ENCODE measurements at places on chromosomes 7 and 10. TPM values are rescaled to one million over a fixed set of nuclear protein-coding genes. Genes with fewer than 3 reads are reported as not detected.

- peaks cover 8% of the 10 kb centered on the region for H3K27me3 ChIP-seq
- no peaks in the 10 kb centered on the region for H3K36me3 ChIP-seq
Measured at GRCh38 chr10:71769279-71769823, 4.0 kb downstream of the VSIR start.

DNA sequence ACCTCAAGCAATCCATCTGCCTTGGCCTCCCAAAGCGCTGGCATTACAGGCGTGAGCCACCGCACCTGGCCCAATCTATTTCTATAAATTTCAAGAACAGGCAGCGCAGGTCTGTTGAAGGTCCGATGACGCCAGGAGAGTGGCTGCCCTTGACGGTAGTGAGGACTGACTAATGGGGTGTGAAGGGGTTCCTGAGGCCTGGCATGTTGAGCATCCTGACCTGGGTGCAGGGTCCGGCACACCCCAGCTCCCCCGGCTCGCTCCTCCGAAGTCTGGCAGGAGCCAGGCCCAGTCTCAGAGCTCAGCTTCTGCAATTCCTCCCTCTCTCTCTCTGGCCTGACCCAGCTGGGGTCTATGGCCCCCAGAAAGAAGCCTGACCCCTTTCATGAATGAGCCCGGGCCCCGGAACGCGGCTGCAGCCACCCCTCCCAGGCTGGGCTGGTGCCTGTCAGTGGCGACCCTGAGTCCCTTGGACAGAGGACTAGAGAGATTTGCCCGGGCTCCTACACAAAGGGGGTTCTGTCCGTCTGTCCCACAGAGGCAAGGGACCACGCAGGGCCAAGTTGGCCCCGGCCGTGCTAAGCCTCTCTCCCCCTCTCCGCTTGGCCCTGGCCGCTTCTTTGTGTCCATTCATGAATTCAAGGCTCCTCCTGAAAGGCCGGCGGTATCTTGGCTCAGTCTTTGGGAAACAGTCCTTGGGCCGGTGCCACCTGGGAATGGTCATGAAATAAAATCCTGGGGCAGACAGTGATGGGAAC, 18.8 kb downstream of the MMD2 start:
- H3K27me3 ChIP-seq = peaks cover 8% of the 10 kb centered on the region
- H3K36me3 ChIP-seq = no peaks in the 10 kb centered on the region
- DNase-seq = no peak
- H3K4me1 ChIP-seq = no peaks in the 10 kb centered on the region
- no peak overlapping the region for H3K27ac ChIP-seq

- no peak overlapping the region for H3K27ac ChIP-seq
- H3K4me1 ChIP-seq = no peaks in the 10 kb centered on the region
- no peaks in the 10 kb centered on the region for H3K27me3 ChIP-seq
- no peak for DNase-seq
Measured at GRCh38 chr10:61164458-61165160, 220.6 kb upstream of the RHOBTB1 start.

The RASA4B gene
- 20.9 TPM for total RNA-seq

The WDR91 gene
- total RNA-seq = 8.1 TPM

Measured in HFFc6 (cell line).